Stimulated activated CD8-positive, alpha-beta memory T cell treated with anti-CD3 and anti-CD28 coated beads, Interleukin-4, amount 100 ng/mL, for 1 hour (primary cell): ENCODE measurements at places on chromosomes 5 and 9.

DNA sequence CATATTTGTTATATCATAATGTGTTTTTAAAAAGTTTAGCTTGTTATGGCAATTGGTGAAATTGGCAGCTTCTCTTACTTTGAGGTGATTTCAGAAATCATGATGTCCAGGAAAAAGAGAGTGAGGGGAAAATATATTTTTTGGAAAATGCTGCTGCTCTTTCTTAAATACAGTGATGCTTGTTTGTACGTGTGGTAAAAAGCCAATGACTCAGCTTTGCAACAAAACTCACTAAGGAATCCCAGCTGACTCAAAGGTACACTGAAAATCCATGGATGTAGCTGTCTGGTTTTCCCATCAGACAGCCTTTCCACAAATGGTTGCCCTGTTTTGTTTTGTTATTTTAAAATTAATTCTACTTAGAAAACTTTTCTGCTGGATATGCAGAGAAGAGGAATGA, 306.4 kb upstream of the PAPPA start:
- no peak for DNase-seq

- DNase-seq = no peak
Measured at GRCh38 chr5:178202541-178202940, 1.8 kb upstream of the HNRNPAB start.

DNA sequence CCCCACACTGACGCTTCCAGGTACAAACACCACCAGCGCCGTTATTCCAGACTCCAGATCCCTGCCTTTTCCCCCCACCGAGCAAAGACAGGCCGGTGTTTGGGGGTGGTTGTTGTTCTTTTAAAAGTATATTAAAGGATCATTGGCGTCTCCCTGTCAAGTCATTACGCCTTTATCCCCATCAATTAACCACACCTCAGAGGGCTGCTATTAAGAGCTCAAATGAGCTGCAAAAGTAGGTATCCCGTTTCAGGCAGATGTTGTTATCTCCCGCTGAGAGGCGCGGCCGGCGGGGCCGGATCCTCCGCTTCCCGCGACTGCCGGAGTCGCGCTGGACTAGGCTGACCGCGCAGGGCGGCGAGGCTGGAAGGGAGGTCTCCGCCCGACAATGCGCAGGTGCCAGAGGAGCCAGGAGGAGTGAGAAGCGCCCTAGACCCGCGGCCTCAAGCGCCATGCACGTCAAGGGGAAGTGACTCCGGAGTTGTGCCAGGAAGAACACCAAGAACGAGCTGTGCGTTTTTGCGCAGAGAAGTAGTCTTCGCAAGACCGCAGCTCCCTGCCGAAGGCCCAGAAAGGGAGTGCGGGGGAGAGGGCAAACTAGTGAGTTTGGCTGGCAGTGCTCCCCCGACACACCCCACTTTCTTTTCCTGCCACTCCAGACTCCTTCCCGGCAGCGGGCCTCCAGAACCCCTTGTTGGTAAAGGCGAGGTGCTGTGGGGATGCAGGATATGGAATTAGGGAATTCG, 8.2 kb downstream of the NR2F1-AS1 start:
- no peak for DNase-seq

- DNase-seq = no peak
Measured at GRCh38 chr5:173670130-173670651, 53.7 kb upstream of the BOD1 start.

DNA sequence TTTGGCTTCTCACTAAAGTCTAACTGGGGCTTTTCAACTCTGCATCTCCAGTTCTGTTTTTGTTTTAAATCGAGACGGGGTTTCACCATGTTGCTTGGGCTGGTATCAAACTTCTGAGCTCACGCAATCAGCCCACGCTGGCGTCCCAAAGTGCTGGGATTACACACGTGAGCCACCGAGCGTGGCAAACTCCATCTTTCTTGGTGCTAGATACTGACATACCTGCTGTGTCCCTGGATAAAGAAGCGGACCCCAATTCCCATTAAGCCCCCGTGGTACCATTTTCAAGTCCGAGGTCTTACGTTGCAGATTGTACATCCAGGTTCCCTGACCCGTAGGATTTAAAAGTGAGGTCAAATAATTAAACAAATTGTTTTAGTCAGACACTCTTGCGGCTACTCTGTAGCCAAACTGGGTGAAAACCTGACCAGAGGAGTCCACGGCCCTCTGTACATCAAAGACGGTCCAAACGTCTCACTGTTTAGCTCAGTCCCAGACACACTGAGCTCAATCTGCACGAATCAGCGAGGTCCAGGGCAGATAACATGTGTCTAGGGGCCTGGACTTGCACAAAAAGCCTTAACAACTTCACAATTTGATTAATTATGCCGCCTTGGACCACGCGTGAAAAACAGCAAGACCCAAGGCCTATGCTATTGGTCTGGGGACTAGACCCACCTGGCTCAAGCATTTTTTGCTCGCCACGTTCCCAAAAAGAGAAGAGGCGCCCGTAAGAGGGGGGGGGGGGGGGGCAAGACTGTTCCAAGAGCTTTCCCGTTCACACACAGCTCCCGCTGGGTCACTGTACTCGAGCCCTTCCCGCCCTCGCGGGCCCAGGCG, 727 bp upstream of the DNAJA1 start:
- no peak for DNase-seq

DNA sequence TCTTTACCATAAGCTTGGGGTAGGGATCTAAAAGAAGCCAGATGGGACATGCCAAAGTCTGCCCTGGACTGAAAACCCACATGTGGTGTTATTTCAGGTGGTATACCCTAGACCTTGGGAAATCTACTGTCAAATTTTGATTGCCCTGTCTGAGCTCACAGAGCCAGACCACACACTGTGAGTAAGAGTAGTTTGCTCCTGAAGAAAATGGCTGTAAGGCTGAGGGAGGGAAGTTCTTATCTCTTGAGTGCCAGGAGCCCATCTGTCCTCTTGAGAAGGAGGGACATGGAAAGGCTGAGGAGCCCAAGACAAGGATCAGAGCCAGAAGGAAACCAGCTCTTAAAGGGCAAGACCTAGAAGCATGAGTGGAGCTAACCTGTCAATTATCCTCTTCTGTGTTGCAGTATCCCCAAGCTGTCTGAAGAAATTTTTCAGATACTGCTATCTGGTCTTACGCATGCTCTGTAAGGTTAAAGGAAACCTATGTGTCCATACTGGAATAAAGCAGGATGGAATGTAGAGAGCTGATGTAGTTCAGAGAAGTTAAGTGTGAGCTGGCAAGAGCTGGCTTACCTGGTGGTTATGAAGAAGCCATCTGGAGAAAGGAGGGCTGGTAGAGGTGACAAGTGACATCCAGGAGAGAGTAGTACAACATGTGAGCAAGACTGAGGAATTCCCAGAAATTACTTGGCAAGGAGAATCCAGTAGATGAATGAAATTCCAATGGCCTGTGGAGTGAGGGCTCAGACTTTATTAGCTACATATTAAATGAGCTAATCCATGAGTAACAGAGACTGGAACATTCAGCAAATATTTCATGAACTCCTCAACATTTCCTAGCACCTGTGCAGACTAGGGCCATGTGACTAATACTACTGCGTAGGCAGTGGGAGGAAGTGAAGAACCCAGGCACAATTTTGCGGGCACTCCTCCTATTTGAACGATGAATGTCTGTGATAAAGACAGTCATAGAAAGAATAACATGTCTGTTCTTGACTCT, 389.1 kb upstream of the KIF2A start:
- DNase-seq = no peak

DNA sequence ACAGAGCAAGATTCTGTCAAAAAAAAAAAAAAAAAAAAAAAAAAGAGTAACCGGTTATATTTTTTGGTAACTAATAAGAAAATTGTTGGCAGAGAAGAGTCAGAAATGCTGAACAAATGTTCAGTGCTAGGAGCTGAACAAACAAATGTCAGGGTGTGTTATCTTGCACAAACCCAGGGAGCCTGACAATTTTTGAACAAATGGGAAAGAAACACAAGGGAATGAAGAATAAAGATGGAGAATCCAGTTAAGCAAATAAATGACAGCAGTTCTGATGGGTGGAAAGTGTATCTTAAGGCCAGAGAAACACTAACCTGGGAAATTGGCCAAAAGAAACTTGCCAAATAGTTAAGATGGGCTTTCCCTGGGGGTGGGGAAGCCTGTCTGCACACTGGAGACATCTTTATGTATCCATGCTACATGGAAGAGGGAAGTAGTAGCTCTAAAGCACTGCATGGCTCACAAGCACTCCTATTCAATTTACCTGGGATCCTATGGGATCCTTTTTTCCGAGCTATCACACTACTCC, 23.7 kb downstream of the KLHL3 start:
- DNase-seq = no peak

- no peak for DNase-seq
Measured at GRCh38 chr9:99677281-99677680, 144.4 kb upstream of the NR4A3 start.

DNA sequence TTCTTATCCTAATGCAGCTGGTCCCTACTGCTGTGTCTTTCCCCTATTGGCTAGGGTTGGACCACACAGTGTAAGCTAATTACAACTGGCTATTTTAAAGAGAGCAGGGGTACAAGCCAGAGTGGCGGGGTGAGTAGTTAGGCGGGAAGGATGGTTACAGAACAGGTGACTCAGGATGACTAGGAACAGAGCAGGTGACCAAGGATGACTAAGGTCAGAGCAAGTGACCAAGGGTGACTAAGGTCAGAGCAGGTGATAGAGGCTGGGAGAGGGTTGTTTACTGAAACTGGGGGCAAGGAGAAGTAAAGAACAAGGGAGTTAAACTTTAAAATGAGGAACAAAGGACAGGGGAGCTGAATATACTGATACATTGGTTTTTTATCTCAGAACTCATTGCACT, 125.4 kb downstream of the PTTG1 start:
- no peak for DNase-seq

DNA sequence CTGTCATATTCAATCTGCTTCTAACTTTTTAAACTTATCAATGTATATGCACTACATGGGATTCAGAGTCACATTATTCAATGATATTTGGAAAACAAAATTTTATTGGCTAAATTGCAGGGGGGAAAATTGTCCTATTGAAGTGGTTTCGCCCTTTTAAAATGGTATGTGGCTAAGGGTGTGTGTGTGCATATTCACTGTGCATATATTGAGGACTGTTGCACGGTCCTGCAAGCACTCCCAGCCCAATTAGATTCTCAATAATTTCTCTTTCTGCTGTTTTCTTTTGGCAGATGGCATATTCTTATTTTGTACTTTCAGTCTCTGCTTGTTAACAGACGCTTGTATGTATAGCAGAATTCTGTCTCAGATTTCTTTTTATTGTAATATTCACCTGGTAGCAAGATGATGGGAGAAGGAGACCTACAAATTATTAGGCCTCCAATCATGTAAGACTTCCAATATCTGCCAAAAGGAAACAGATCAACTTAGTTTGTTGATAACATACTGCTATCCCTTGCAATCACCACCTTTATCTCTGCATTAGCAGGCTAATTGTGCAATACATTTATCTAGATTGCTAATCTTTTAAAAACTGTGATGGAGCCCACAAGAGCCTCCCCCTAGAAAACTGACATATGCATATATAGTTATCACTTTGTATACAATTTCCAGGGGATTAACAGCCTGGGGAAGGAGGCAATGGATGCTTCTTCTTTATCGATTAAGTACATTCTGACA, 411.5 kb downstream of the PLK2 start:
- no peak for DNase-seq

DNA sequence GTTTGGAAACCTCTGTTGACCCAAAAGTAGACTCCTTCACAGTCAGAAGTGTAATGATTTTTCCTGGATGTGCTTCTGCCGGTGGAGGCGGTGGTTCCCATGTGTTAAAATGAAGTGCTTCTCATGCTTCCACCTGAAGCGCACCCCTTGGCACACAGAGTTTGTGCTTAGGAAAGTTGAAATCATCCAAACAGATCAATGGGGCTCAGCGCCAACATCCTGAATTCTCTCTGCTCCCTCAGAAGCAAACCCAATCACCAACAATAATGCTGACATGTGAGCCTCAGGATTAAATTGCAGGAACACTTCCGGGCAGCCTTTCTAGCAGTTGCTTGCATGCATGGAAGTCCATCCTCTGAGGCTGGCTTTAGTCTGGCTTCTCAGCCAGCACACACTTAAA, 71.0 kb downstream of the MED10 start:
- DNase-seq = no peak

DNA sequence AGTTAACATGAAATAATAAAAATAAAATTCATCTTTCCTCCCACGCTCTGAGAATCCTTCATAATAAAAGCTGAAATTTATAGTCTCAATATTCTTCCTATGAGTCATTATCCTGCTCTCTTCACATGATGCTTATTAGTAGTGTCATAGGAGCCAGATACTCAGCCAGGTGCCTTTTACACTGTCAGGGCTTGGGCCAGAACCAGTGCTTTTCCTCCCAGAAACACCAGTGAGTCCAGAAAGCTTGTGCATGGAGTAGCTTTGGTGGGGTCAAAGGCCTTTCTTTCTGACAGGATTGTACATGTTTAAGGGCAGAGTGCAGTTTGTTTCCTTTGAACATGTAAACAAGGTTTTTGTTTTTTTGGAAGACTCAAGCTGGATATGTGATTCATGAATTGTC, 6.8 kb downstream of the LSM11 start:
- no peak for DNase-seq

DNA sequence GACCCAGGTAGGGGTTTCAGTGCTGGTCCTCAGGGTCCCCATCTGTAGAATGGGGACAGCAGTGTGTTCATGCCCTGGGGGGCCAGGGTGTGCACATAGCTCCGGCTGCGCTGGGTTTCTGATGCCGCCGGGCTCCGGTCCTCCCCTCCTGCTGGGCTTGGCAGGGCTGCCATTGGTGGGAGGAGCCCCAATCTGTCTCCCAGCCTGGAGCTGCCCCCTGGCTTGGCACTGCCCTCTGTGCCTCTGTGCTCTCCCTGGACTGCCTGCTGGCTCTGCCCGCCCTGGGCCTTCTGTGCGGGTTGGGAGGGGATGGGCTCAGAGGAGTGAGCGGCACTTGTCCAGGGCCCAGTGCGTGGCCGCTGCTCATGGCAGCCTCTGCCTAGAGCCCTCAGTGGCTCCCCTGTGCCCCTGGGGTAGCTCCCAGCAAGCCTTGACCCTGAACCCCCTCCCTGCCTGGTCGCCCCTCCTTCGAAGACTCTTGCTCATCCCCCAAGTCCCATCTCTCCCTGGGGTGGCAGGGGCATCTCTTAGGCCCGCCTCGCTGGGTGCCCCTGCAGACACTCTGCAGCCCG, 35.7 kb downstream of the RXRA start:
- no peak for DNase-seq

DNA sequence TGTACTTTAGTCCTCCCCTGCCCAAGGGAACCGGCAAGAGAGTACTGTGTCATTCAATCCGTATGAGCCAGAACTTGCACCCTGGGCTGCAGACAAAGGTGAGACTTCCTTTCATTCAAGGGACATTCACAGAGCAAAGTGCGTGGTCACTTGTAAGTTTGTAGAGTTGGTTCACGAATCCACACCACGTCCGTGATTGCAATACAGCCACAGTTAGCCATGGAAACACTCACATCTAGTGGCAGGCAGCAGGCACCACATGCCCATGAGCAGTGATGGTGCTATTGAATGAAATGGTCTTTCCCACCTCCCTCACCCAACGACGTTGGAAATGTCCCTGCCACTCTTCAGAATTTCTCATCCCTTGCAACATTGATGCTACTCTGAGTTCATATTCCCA, 72.6 kb downstream of the SYK start:
- no peak for DNase-seq

GRCh38 chr5:109900911-109901627, 211.3 kb downstream of the MAN2A1 start:
- no peak for DNase-seq
